ENCODE measurements at places on chromosomes 7 and 10. TPM values are rescaled to one million over a fixed set of nuclear protein-coding genes. Genes with fewer than 3 reads are reported as not detected.

The AKR1D1 gene
- not detected for total RNA-seq

DNA sequence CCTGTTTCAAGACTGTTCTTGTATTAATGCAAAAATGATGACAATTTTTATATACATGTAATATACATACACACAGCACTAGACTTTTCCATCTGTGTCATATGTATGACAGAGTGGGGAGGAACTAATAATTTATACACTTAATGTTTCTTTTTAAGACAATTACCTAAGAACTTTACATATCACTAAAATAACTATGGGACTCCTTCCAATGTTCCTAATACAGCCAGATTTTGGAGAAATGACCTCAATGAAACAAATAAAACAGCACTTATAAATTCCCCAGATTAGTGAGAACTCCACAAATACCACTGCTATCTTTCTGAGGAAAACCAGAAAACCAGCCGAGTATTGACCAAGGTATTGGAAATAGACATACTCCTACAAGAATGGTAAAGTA is 199.4 kb downstream of the ELMO1 start:
- DNase-seq = no peak

GRCh38 chr10:49834201-49834600 is 72.1 kb upstream of the OGDHL start:
- DNase-seq = no peak

DNA sequence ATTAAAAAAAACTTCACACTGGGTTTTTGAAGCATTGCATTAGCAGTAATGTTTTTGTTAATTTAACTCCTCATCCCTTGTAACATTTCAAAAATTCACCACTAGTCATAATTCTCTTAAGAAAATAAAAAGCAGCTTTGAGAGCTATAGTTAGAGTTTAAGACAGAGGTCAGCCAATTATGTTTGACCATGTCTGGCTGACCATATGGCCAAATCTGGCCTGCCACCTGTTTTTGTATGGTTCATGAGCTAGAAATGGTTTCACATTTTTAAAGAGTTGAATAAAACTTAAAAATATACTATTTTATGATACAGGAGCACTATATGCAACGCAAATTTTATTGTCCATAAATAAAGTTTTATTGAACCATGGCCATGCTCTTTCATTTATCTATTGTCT is 73.0 kb upstream of the LRRTM3 start:
- no peak for DNase-seq

The GTF2I gene
- total RNA-seq = 135 TPM

The PRKCQ gene
- 1.4 TPM for total RNA-seq

DNA sequence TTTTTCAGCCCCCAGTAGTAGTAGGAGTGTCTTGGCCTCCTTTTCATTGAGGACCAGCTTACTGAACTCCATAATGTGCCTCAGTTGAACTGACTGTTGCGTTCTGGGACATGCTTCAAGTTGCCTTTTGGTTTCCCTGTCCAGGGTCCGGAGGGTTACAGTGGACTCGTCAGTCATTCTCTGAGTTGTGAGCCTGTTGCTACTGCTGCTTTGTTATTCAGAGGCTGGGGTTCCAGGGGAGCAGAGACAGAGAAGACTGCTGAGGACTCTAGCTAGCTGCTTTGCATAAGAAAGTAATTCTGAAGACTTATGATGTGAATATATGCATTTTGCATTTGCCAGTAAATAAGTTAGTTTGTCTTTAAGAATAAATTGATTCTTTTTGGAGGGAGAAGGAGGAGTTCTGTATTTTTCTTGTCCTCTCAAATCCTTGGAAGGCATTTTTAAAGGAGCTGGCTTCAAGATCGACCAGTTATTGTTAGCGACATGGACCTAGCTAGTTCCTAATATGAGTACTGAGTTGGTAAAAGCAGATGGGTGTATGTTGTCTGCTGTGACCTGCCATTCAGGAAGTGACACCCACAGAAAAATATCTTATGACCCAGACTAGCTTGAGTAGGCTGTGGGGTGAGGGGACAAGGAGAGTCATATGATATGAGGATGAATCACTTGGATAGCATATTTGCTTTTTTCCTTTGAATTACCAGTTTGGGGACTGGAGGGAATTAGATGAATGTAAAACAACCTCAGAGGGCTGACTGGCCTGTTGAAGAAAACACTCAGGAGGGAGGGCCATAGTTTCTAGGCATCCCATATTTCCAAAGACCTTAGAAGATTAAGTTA is 8.3 kb downstream of the PI4K2A start:
- DNase-seq = no peak

Measured in uterus (tissue), 4 donors.